Activated naive CD8-positive, alpha-beta T cell treated with anti-CD3 and anti-CD28 coated beads, Interleukin-2, amount 10 ng/mL, durations not matched to agents 7 days and 5 days (primary cell): ENCODE measurements at places on chromosomes 6 and 20. TPM values are rescaled to one million over a fixed set of nuclear protein-coding genes. Genes with fewer than 3 reads are reported as not detected.

SIRPB2 gene
- not detected for total RNA-seq

RSPH3 gene
- 2.2 TPM for total RNA-seq

ELOVL4 gene
- 0.79 TPM for total RNA-seq

APCDD1L gene
- not detected for total RNA-seq

ASIP gene
- total RNA-seq: not detected

CGA gene
- not detected for total RNA-seq

SNAI1 gene
- total RNA-seq: 0.40 TPM

NKX2-2 gene
- total RNA-seq: not detected

HRH3 gene
- not detected for total RNA-seq

PDYN gene
- not detected for total RNA-seq

OR12D1 gene
- not detected for total RNA-seq

POU3F2 gene
- total RNA-seq: not detected

METTL24 gene
- 1.4 TPM for total RNA-seq

BMP7 gene
- total RNA-seq: not detected

PSORS1C2 gene
- total RNA-seq: not detected

VSX1 gene
- total RNA-seq: not detected

OXT gene
- total RNA-seq: 0.68 TPM

RNF217 gene
- 0.08 TPM for total RNA-seq

HLA-G gene
- total RNA-seq: 2.0 TPM

SOD2 gene
- total RNA-seq: 72.1 TPM

LZTS3 gene
- 2.1 TPM for total RNA-seq

PDCD2 gene
- 68.1 TPM for total RNA-seq

EYA2 gene
- total RNA-seq: not detected

GCNT2 gene
- 7.5 TPM for total RNA-seq

MPIG6B gene
- total RNA-seq: 1.5 TPM

CASS4 gene
- 14.2 TPM for total RNA-seq

SERPINB1 gene
- total RNA-seq: 59.8 TPM

PREX1 gene
- 142 TPM for total RNA-seq

PRKN gene
- total RNA-seq: 1.00 TPM

ESF1 gene
- total RNA-seq: 12.4 TPM

FAM83B gene
- not detected for total RNA-seq

PPT2 gene
- 23.7 TPM for total RNA-seq

RIPPLY2 gene
- total RNA-seq: not detected

PPP1R10 gene
- total RNA-seq: 151 TPM

TBXT gene
- total RNA-seq: not detected

TCEA2 gene
- total RNA-seq: 74.9 TPM

TCP11 gene
- not detected for total RNA-seq

PAX1 gene
- total RNA-seq: not detected

HSPA1L gene
- total RNA-seq: 4.5 TPM

SNRPB2 gene
- total RNA-seq: 67.3 TPM

OR2H1 gene
- total RNA-seq: not detected

MACROD2 gene
- not detected for total RNA-seq

LY86 gene
- 5.5 TPM for total RNA-seq

LY6G6D gene
- total RNA-seq: not detected

SLC22A3 gene
- not detected for total RNA-seq

RBCK1 gene
- 156 TPM for total RNA-seq

CST7 gene
- 92.4 TPM for total RNA-seq

GUCA1A gene
- total RNA-seq: not detected

C6orf163 gene
- total RNA-seq: 3.2 TPM

COL20A1 gene
- total RNA-seq: not detected

HLA-DRA gene
- total RNA-seq: 26.1 TPM
